ENCODE measurements at places on chromosomes 16 and 17.

DNA sequence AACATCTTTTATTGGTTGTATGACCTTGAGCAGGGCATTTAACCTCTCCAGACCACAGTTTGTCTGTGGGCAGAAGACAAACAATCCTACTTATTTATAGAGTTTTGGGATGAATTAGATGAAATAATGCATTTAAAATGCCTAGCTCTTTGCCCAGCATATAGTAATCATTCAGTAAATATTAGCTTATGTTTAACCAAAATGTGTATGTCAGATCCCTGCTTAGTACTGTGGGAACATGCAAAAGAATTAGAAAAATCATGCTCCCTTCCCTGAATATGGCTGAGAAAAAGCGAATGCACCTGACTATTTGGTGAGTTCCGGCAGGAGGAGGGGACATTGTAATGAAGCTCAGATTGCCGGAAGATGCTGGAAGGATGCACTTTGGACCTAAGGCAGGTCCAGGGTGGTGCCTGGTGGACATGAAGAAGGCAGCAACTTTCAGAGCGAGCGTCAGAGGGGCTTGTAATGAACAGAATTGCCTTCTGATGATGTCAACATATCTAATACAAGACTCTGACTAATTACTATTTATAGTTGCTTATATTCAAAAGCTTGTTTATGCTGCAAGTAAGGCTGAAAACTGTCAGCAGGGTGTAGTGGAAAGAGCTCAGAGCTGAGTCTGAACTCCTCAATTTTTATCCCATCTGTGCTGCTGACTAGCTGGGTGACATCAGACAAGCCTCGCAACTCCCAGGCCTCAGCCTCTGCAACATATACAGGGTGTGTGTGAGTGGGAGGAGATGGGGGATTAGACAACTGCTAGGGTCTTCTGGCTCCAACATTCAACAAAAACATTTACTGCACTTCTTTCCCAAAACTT is 221.2 kb downstream of the PRKCA start:
- DNase-seq = no peak

- no peak for DNase-seq
These were observed 6.8 kb upstream of the RNF112 start for GRCh38 chr17:19404264-19404663.

DNA sequence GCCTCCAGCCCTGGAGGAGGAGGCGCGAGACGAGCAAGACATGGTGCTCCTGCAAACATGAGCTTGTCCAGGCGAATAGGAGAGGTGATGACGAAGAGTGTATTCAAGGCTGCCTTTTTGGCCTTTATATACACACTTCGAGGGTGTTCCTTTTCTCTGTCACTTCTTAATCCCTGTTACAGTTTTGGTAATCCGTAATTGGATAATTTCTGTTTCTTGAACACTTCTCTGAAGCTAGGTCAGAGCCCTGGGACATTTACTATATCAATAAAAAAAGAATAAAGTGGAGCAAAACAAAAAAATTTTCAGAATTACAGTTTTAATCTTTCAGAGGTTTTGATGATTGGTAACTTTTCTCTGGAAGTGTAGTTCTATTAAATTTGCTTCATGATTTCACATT is at the start of gene KRT24:
Gene KRT24, minus strand, starts transcription at position 101 of the 400 bp plus-strand sequence. Its CDS starts 59 bp downstream, at position 42.
- DNase-seq = no peak

DNA sequence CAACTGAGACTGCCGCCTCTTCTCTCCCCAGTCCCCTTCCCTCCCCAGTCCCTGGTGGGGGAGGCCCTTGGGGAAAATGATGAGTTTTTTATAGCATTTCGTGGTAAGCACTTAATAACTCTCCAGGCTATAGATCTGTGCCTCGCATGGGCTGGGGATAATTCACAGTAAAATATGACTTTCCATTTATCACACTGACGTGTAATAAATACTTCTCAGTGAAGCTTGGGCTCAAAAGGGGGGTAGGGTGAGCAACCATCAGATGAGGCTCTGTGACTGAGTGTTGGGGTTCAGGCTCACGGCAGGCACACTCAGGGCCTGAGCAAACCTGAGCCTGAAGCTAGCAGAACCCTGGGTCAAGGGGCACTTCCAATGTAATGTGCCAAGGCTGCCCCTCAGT is 101.6 kb downstream of the CCT6B start:
- no peak for DNase-seq

GRCh38 chr17:7781429-7781828 is 52.6 kb upstream of the KDM6B start:
- no peak for DNase-seq

GRCh38 chr17:40095944-40096791 is 4.2 kb downstream of the NR1D1 start:
- DNase-seq = peak; percentile 91

DNA sequence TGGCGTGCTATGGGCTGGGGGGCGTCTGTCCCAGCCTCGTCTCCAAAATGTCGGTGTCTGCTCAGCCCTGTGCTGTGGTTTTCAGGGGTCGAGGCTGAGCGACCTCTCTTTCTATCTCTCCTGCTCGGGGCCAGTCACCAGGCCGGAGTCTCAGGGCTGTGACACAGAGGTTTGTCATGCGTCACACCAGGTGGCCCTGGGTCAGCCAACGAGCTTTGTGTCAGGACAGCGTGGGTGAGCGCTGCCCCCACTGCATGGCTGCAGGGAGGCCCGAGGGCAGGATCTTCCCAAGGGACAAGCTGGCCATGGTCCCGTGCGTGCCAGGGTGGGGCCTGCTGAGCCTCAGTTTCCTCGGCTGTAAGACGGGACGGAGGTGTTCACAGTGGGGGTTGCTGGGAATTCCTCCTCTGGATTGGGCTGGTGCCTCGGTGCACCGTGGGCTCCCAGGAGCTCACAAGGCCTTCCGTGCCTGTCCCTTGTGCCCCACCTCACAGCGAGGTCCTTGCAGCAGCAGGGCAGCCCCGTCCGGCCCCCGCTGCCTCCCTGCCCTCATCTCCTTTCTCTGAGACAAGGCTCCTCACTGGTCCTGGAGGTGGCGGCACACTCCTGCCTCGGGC is 50.5 kb downstream of the CBFA2T3 start:
- no peak for DNase-seq

GRCh38 chr17:47829870-47830269 is 1.5 kb downstream of the MRPL10 start:
- DNase-seq = peak; percentile 82

GRCh38 chr16:68707340-68708152 is 29.5 kb upstream of the CDH1 start:
- no peak for DNase-seq
